ENCODE measurements at places on chromosomes 5 and 9.

DNA sequence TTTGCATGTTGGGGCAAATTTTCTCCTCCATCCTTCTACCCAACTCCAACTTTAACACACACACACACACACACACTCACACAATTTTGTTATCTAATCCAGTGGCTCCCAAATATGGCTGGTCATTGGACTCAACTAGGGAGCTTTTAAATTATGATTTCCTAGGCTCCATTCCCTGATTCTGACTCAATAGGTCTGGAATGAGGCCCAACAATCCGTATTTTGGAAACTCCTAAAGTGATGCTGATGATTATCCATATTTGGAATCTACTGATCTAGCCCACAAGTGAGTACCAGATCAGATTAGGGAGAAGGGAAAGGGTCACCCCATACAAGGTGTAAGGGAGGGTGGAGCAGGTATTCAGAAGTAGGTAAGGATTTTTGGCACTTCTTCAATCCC is 309.7 kb downstream of the TLE1 start:
- DNase-seq, result no peak

- DNase-seq, result peak; percentile 59
Observed at GRCh38 chr5:392431-392988, 50.5 kb upstream of the EXOC3 start.

- no peak for DNase-seq
Observed at GRCh38 chr9:1612886-1613285, 402.3 kb upstream of the SMARCA2 start.

- no peak for DNase-seq
Observed at GRCh38 chr9:84379740-84380139, 39.2 kb upstream of the SLC28A3 start.

DNA sequence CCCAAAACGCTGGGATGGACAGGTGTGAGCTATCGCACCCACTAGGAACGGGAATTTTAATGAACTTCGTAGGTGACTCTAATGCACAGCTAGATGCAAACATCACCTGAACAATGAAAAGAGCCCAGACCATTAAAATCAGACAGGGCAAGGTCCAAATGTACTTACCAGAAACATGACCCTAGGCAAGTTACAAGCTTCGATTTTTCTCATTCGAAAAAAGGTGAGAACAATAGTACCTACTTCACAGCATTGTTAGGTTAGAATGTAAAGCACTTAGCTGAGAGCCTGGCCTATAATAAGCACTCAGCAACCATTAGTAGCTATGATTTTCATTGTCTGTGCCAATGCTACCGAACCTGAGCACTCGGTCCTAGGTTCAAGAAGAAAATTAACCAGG is 5.8 kb upstream of the KLHL3 start:
- DNase-seq, result no peak

GRCh38 chr5:103561685-103562452 is 720 bp downstream of the NUDT12 start:
- DNase-seq, result no peak

DNA sequence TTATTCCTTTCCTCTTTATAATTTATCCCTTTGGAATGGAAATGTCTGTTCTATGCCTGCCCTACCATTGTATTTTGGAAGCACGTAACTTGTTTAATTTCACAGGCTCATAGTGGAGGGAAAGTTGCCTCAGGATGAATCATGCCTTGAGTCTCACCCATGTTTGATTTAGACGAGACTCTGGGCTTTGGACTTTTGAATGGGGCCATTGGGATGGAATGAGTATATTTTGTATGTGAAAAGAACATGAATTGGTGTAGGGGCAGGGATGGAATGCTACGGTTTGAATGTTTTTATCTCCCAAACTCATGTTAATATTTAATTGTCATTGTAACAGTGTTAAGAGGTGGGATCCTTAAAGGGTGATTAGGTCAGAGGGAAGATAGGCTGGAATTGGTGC is 10.3 kb downstream of the FBXW5 start:
- DNase-seq, result no peak

DNA sequence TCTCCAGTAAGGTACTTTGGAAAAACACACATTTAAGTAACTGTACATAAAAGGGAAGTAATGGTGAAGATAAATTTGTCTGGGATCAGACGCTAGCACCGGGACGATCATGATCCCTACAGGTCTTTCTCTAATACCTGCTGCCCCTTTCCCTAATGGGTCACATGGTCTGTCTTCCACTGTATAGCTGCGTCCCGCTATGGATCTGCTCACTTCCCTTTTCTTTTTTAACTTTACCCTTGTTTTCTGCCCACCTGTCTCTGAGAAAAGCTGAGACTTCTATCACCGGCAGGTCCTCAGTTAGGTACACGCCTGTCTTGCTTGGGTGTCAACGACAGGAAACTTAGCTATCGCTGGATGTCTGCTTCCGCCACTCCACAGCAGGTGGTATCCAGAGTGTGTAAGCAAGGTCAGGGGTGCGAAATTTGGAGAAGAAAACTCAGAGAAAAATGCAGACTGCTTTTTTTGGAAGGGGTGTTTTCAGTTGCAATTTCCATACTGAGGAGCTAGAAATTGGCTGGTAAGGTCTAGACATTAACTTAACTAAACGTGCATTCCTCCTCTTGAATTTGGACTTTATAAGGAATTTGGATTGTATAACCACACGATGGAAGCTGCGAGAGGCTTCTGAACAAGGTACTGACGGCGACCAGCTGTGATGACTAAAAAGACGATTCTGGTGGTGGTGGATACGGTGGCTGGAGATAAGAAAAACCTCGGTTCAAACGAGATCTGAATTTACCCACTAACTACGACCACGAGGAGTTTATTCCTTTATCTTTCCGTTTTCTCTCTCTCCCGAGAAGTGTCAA is 1.1 kb upstream of the ICE1 start:
- peak; percentile 25 for DNase-seq

DNA sequence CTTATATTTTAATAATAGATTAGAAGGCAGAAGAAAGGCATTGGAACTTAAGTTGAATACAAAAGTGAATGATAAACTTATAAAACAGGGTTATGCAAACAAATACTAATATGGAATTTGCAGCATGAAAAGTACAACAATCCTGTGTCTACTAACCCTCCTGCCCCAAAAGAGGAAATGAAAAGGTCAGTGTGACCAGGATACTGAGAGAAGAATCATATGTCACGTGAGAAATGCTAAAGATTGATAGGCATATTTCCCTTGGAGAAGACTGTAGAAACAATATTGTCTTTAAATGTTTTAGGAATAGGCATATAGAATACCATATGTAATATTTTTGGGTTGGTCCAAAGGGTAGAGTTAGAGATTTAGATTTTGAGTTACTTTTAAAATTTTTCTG is 3.8 kb downstream of the WDR36 start:
- no peak for DNase-seq

- no peak for DNase-seq
Observed at GRCh38 chr5:21831145-21831787, 1021.9 kb downstream of the CDH12 start.

DNA sequence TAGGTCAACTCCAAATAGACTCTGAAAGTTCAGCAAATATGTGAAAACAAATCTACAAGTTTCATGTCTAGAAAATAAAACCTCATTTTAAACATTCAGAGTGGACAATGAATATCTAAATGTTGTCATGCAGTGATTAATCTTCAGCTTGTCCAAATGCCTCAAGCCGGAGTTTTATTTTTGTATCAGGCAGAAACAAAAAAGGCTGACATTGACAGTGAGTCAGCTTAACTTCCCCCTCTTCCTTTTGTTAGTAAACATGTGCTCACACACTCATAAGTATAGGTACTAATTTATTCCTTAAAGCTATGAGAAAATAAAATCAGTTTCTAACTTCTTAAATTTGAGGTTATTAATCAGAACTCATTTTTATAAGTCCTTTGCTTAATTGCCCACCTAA is 467.9 kb upstream of the DAB2 start:
- DNase-seq, result no peak

GRCh38 chr5:36253575-36253974 is 11.8 kb upstream of the NADK2 start:
- no peak for DNase-seq

DNA sequence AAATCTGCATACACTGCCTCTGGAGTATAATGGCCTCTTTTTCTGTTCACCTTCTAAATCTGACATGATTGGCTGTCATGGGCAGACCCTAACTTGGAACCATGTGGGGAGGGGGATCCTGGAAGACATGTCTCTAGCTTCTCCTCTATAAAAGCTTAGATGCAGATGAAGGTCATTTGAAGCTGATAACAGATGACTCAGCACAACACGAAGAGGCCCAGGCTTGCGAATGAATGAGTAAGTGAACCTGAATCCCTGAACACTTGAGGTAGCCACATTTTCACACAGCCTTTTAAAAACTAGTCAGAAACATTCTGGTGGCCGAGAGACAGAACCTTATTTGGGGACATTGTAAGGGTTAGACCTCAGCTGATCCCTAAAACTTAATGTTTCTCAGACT is 282.6 kb downstream of the ELAVL2 start:
- DNase-seq, result no peak

DNA sequence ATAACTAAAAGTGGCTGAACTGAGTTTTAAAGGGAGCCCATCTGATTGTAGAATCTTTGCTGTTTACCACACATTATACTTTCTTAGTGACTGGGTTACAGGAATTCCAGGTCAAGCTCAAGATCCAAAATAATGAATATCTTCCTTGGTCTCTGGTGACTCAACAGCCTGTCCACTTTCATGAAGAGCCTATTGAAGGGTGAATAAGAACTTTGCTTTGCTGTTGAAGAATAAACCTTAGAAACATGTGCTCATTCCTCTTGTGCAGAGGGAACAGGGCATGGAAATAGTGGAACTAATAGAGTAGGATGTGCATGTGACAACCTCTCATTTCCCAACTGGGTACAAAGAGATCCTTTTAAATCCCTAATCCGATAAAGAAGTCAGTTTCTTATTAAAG is 21.4 kb downstream of the ALDH1A1 start:
- DNase-seq, result no peak

DNA sequence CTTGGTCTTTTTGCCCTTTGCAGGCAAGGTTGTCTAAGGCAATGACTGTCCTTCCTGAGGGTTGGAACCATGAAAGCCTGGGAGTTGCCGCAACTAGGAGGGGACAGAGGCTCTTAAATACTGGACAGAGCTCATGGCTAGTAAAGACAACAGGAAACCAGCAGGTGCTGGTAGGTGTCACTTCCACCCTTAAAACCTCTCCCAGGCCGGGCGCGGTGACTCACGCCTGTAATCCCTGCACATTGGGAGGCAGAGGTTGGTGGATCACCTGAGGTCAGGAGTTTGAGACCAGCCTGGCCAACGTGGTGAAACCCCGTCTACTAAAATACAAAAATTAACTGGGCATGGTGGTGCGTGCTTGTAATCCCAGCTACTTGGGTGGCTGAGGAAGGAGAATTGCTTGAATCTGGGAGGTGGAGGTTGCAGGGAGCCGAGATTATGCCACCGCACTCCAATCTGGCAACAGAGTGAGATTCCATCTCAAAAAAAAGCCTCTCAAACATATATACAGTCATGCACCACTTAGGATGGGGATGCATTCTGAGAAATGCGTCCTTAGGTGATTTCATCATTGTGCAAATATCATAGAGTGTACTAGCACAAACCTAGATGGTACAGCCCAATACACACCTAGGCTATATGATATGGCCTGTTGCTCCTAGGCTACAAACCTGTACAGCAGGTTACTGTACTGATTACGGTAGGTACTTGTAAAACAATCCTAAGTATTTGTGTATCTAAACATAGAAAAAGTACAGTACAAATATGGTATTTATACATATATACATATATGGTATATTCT is 102.7 kb downstream of the HSPA4 start:
- DNase-seq, result no peak

- no peak for DNase-seq
Observed at GRCh38 chr9:13690595-13690994, 411.1 kb upstream of the MPDZ start.

DNA sequence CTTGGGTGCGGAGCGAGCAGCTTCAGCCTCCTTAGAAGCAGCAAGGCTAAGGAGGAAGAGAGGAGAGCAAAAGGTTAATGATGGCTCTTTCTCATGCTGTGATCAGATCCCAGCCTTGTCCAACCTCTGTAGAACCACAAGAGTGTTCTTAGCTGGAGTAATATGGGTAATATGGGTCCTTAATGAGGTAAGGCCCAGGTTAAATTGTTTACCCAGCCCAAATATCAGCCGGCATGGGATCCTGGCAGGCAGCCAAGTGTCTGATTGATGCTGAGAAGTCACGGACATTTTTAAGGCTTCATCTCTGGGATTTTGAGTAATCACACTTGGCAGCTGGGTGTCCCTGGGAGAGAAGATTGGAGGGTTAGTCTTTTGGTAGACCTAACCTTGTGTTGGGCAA is 32.3 kb downstream of the GLRA1 start:
- no peak for DNase-seq

- DNase-seq, result no peak
Observed at GRCh38 chr5:17802256-17802655, 168.0 kb downstream of the TAF11L14 start.

DNA sequence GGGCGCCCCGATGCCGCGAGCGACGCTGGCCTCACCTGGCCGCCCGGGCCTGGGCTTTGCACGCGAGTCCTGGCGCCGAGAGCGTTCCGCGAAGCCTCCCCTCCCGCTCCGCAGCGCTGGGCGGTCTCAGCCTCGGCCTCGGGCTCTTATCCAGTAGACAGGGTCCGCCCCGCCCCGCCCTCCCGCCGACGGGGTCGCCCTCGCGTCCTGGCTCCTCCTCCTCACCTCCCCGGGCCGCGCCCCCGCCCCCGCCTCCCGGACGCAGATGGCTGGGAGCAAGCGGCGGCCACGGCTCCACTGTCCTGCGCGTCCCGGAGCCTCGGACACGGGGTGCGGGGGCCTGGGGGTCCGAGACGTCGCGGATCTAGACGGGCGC is at the start of gene SLC6A3:
TSS of gene SLC6A3 (minus strand) at position 128 of the 376 bp plus-strand sequence. CDS start 2,243 bp downstream, outside the sequence.
- no peak for DNase-seq

- no peak for DNase-seq
Observed at GRCh38 chr5:151205411-151205810, 18.5 kb downstream of the CCDC69 start.

DNA sequence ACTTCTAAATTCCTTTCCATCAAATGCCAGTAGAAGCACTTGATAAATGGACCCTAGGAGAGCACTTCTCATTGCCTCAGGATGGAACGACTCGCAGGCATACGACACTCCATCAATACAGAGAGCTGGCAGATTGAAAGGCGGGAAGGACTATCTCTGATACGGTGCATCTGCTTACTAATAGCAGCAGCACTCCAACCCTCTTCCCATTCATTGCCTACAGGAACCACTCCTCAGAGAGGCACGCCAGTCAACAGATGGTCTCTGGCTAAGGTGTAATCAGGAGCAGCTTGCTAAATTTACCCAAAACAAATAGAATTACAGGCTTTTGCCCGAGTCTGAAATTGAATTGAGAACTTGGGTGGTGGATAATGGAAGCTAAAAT is 168.1 kb downstream of the EFNA5 start:
- no peak for DNase-seq

Data from CD4-positive, alpha-beta T cell treated with Interleukin-2 at 100 ng/mL for 4 hours (primary cell).